GOT3 (cell line): ENCODE measurements at places on chromosomes 5 and 9.

DNA sequence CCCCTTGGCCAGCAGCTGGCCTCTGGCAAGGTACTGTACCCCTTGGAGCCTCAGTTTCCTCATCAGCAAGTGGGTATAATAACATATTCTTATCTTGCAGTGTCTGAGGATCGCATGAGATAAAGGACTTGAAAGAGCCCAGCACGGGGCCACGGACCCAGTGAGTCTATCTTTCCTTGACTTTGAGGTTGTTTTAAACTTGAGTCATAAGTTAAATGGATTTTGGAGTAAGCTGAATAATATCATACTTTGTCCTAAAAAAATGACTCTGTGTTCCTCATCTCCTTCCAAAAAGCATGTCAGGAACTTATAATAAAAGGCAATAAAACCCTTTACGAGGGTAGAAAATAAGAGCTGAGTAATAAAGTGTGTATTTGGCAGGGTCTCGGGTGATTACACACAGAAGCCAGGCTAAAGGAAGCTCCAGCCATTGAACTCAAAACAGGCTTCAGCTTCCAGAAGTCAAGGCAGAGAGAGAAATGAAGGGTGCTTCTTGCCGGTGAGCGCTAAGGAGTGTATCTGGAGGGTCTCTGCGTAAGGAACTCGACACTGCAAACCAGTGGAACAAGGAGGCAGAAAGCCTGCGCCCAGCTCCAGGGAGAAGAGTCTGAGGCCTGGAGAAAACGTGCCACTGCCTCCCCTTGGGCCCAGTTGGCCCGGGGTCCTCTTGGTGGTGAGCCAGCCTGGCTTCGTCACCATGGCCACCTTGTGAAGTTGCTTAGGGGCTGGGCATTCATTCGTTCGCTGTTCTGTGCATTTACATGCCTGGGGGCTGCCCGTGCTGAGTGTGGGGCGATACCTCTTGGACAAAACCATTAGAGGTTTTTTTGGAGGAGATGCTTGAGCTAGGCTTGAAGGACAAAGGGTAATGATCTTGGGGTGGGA is 72.4 kb upstream of the PHYKPL start:
- DNase-seq = no peak

- DNase-seq = no peak
Observed at GRCh38 chr9:125985142-125985997, 238.2 kb downstream of the PBX3 start.

DNA sequence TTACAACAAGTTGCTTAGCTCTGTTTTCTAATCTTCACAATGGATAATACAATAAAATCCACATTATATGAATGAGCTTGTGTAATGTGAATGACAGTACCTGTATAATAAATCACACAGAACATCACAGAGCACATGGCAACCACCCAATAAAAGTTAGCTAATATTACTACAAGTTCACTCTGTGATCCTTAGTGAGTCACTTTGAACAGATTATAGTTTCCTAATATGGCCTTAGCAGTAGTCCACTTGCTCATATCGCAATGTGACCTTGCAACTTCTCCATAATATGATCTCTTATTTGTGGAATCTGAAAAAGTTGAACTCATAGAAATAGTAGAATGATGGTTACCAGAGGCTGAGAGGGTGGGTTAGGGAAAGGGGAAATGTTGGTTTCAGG is 361.3 kb downstream of the PTPRD start:
- DNase-seq = no peak

DNA sequence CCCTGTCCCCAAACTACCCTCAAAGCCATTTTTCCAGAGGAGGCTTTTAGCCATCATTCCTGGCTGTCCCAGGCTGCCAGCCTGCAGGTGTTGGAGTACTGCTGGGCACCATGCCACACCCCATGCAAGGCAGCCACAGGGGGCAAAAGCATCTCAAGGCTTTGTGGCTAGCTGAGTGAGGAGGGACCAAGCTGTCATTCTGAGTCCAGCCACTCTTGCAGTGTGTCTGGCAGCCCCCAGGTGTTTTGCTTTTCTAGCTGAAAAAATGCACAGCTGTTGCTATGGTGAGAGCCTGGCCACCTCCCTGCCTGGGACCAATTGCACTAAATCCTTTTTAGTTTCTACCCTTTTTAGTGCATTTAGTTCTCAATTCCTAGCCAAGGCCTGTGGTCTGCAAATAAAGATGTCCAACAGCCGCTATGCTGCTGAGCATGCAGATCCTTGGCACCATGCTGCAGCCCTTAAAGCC is 50.4 kb upstream of the PTGS1 start:
- DNase-seq = no peak

DNA sequence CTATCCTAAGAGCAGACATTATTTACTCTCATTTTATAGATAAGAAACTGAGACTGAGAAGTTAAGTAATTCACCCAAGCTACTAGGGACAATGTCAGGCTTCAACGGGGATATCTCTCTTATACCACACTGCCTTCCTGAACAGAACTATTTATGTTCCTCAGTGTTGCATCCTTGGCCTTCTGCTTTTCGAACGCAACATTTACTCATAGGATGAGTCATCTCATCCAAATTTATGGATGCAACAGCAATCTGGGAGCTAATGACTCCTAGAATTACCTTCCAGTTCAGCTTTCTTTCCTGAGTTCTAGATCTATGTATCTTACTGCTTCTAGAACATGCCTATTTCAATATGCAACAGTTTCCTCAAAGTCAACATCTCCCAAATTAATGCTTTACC is 103.6 kb upstream of the PAM start:
- no peak for DNase-seq

DNA sequence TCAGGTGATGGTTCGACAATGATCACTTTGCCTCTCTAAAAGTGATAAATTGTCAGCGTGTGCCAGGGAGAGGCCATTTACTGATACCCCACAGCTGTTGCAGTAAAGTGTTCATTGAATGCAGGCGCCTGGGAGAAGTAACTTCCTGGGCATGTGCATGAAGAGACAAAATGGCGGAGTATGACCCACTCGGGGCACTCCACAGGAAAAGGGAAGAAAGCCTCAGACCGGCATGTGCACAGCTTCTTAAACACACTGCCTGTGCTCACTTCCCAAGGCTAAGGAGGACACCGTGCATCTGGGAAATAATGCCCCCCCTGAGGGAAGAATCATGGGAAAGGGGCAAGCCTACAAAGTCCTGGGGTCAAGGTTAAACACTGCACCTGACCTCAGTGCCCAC is 329.5 kb downstream of the ICE1 start:
- no peak for DNase-seq
